ENCODE measurements at places on chromosomes 16 and 17.
A peak's percentile ranks its signal among the peaks of the same experiment; 100 is the strongest.

GRCh38 chr16:62038646-62039045 lies 2.4 kb upstream of the CDH8 start:
- DNase-seq = no peak

GRCh38 chr17:58531122-58531521 lies 16.7 kb upstream of the MTMR4 start:
- DNase-seq = no peak

- peak; percentile 15 for DNase-seq
These were observed 191.1 kb downstream of the ZFHX3 start for GRCh38 chr16:72856797-72857196.

- no peak for DNase-seq
These were observed 1.4 kb upstream of the WNT3 start for GRCh38 chr17:46819906-46820351.

DNA sequence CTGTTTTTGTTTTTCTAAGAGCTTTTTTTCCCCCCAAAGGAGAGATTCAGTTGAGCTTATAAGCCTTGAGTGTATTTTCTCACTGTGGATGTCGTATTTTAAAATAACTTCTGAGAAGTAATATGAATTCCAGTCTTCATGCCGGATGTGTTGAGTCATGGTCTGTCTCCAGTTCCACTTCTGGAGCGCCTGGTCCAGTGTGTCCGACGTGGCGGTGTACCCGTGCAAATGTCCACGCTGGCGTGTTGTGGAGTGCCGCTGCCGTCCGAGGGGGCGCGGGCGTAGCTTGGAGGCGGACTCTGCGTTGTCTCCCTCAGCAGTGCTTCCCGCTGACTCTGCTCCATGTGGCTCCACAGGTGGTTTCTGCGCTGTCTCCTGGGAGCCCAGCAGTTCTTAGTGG lies 60.9 kb upstream of the ZNF750 start:
- no peak for DNase-seq

DNA sequence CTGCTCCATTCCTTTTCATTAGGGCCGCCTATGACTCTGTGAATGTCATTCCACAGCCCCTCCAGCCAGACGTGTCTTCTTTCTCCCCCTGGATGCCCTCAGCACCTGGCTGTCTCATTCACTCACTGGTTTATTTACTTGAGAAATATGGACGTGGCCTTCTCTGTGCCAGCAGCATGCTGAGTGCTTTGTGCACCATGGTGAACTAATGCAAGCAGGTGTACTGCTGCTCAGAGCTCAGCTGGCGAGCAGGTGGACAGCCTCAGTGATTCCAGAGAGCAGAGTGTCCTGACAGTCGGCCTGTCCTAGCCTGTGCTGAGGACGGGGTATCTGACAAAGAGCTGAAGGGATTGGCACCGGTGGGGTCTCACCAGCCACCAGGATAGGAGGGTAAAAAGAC lies 96.7 kb downstream of the GNAO1 start:
- no peak for DNase-seq

DNA sequence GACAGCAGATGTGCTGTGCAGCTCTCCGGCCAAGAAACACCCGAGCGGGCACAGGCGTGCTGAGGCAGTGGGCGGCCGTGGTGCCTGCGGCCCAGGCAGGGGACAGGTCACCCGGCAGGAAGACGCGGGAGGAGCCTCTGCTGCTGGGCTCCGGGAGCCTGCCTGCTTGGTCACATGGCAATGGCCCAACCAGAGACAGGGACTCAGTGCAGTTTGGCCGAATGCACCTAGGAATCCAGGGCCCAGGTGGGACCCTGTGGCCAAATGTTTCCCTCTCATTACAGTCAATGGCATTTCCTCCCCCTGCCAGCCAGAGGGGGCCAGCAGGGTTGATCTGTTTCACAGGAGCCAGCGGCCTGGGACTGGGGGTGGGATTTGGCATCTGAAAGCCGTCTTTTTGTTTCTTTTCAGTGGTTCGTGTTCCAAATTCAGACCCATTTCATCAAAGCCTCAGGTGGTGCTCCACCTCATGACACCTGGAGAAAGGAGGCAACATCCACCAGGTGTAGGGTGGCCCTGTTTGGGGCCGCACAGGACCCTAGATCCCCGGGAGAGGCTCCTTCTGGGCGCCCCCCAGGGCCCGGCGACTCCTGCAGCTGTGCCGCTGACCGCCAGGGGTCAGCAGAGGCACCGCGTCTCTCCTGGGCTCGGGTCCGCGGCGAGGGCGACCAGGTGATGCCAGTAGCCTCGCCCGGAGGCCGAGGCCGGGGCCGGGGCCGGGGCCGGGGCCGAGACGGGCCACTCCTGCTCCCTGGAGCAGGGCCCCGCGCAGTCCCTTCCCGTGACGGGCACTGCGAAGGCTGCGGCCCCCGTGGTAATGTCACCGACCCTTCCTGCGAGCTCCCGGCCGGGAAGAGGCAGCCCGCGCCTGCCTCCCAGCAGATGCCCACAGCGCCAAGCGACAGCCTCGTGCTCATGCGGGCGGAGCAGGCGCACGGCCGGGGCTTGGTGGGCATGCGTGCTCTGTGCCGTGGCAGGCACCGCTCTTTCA lies 118.5 kb downstream of the C16orf78 start:
- peak; percentile 68 for DNase-seq

GRCh38 chr16:79379095-79379494 lies 221.4 kb downstream of the MAF start:
- DNase-seq = no peak

DNA sequence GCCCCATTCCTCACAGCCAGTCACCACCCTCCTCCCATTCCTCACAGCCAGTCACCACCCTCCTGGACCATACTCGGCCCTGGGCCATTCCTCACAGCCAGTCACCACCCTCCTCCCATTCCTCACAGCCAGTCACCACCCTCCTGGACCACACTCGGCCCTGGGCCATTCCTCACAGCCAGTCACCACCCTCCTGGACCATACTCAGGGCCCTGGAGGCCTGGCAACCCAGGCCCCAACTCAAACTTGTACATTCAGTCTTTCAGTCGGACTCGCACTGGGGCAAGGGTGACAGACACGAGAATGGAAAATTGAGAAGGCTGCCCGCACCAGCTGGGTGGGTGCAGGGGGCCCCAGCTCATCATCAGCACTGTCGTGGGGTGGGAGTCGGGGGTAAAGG lies 30.4 kb upstream of the FOXK2 start:
- DNase-seq = no peak

DNA sequence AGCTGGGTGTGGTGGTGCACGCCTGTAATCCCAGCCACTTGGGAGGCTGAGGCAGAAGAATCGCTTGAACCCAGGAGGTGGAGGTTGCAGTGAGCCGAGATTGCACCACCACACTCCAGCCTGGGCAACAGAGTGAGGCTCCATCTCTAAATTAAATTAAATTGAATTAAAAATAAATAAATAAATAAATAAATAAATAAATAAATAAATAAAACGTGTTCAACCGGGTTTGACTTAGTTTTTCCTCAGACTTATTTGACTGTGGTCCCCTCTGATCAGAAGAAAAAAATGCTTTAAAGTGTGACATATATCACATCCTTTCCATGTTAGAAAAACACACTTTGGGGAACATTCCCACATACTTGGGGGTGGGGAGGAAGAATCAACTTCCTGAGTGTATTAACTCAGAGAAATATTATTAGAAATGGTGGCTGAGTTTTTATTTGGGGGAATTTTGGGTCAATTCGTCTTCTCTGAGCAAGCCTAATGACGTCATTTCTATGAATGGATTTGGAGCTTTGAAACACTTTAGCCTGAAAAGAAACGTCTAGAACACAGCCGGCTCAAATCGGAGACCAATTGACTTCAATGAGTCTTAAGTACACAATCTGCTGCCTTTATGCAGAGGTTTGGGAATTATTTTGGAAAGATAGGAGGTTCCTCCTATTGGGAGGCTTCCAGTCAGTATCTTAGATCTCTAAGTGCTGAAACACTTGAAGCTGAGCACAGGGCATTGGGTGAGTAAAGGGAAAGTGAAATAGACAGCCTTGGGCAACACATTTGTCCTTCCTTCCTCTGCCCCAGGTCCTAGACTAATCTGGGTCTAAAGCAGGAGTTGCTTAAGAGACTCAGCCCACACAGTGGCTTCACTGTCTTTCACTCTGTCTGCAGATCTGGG lies 132.6 kb downstream of the PITPNC1 start:
- no peak for DNase-seq
